ENCODE measurements at places on chromosomes 16 and 17.

GRCh38 chr16:2923481-2923880, 11.8 kb downstream of the FLYWCH1 start:
- DNase-seq, result no peak

DNA sequence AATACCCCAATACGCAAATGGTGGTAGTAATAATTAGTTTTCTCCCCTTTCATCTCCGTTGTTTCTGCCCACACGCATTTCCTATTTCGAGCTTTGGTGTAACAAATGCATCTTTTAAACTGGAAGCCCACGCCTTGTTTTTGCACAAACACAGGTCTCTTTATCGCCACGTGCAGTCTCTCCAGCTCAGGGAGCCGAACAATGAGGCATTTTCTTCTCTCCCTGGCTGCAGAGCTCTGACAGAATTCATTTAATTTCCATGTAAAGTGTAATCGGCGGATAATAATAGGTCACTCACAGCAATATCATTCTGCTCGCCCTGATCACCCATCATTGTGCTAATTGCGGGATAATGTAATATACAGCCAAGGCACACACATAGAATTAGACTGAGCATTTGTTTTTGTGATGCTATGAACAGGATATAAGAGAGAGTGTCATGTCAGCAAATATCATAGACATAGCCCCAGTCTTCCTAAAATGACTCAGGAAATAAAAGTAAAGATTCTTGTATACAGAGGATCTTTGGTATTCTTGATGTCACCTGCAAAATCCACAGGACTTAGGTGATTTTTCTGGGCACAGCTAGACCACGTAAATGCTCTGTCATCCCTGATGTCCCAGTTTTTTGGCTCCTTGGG, 452.6 kb upstream of the CDH11 start:
- DNase-seq, result no peak

DNA sequence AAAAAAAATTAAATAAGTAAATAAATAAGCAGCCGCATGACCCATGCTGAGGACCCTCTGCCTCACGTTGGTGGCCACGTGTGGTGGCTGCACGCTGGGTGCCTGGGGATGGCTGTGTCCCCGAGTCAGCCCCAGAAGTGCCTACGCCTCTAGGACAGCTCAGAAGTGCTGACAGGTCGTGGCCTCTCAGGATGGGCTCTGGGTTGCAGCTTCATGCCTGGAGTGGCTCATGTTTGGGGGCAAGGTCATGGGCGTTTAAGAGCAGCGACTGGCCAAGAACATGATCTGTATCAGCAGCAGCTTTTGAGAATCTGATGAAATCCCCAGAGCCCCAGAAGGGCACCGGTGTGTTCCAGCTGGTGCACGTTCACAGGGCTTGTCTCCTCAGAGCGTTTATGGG, 26.8 kb upstream of the CAPN15 start:
- DNase-seq, result no peak

- DNase-seq, result no peak
Observed at GRCh38 chr17:68657166-68657565, 56.0 kb upstream of the FAM20A start.

- no peak for DNase-seq
Observed at GRCh38 chr17:33056399-33057146, 64.9 kb downstream of the SPACA3 start.

GRCh38 chr17:72661116-72661944, 431.2 kb downstream of the SLC39A11 start:
- no peak for DNase-seq

DNA sequence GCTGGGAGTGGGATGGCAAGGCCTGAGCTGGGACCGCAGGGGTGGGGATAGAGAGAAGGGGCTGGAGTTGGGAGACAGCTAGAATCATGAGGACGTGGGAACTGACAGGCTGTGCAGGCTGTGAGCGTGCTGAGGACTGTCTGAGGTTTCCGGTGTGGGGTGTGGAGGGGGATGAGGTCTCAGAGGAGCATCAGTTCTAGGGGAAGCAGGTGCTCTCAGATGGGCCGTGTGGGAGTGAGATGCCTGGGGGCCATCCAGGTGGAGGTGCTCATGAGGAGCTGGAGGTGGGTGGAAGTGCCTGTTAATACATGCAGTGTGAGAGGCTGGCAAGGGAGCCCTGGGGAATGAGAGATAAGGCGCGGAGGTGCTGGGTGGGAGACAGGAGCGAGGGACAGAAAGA, 27.2 kb downstream of the HASPIN start:
- DNase-seq, result no peak

DNA sequence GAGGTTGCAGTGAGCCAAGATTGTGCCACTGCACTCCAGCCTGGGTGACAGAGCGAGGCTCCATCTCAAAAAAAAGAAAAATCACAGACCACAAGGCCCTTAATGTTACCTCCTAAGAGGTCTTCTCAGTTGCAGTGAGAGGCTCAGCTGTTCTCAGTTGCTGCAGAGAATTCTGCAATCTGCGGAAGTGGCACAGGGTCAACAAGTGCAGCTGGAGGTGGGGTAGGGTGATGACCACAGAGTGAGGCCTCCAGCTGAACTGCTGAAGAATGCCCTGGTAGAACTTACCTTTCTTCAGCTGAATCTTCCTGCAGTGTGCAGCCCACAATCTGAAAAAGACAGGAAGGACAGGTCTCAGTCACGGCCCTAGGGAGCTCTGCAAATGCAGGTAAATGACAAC, 26.3 kb downstream of the CNTNAP1 start:
- no peak for DNase-seq

DNA sequence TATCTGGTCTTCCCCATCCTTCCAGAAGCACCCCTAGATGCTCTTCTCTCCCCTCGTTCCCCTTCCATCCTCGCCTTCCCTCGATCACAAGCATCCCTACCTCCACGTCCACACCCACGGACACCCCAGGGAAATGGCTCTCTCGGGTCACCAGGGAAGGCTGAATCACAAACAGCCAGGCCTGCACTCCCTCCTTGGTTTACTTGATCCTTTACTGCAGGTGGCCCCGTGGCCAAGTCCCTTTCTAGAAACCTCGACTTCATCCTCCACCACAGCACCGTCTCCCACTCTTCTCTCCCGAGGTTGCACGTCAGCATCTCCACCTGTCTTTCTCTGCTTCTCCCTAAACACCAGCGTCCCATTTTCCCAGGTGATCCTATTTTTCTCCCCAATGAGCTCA, 6.5 kb upstream of the RBFOX3 start:
- DNase-seq, result no peak

DNA sequence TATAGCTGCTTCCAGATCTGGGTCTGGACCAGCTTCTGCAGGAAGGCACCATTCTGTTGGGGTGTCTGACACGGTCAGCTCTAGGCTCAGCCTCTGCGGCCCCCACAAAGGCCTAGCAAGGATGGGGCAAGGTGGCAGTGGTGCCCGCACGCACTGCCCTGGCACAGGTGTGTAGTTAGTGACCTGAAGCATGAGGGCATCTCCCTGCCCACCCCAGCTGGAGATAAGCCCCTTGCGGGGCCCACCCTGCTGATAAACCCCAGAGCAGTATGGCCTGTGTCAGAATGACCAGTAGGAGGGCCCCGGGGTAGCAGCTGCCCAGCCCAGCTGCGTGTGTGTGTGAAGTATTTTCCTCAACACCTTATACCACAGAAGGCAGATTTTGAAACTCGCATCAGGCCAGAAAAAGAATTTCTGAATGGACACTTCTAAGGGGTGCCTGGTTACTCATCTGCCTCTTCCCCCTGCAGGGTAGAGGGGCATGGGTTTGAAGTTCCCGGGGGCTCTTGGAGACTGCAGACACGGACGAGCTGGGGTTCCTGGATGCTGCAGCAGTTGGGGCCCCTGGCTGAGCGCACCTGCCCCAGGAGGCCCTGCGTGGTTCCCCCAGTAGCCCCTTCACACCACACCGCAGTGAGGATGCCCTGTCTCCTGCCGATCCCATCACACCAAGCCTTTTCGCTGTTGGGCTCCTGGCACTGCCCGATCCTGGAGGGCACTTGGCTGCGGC, 4.5 kb downstream of the ARHGDIA start:
- no peak for DNase-seq

DNA sequence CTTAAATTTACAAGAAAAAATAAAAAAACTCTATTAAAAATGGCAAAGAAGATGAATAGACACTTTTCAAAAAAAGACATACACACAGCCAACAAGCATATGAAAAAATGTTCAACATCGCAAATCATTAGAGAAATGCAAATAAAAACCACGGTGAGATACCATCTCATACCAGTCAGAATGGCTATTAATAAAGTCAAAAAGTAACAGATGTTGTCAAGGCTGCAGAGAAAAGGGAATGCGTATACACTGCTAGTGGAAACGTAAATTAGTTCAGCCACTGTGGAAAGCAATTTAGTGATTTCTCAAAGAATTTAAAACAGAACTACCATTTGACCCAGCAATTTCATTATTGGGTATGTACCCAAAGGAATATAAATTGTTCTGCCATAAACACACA, 31.4 kb downstream of the CAPNS2 start:
- DNase-seq, result no peak

DNA sequence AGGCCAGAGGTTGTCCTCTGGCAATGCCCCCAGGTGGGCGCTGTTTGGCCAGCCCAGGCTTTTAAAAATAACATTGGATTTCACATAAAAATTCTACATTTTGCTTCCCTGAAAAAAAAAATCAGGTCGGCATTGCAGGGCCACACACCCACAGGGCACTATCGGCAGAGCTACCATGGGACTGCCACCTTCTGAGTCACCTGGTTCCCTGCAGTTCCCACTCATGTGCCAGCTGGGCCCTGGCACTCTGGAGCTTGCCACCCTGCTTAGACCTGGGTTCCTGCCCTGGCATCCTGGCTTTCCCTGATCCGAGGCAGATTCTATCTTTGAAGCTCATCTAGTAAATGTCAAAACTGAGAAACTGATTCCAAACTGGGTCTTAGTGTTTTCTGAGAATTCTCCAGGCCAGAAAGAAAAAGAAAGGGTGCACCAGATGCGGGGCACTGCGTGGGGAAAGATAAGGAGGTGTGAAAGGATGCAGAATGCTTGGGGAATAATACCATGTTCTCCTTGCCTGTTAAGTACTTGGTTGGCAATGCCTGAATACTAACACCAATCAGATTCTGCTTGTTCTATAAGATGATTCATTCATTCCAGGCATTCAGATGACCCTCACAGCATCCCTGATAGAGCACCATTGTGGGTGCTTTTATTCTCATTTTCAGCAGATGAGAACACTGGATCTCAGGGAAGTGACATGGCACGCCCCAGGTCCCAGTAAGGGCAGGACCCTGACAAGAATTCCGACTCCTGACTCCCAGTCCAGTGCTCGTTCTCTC, 51.8 kb downstream of the RAI1 start:
- no peak for DNase-seq

GRCh38 chr17:73952082-73952479, 251.4 kb upstream of the RPL38 start:
- DNase-seq, result no peak

DNA sequence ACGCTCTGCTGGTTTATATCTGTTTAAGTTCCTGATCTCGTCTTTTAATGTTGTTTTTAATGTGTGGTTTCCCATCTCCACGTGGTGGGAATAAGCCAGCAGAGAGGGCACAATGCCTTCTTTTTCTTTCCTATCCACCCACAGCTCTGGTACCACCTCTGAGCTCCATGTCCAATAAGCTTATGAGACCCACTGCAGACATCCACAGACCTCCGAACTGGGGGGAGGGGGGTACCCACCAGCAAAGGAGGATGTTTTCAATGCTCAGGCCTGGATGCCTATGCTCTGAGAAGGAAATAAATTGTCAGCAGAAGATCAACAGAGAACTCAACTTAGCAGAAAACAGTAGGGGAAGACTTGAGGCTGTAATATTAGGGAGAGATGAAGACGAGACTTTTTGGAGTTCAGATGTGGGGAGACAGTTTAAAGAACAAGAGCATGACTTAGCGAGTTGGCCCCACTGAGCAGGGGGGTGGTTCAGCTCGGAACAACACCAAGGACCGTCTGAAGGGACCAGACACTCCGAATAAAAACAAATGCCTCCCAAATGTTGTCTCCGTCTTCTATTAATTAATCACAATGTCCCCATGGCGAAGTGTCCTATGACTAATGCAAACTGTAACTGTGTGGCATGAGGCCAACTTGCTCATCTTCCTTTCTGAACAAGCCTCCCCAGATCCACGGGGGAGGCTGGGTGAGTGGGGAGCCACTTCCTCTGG, 62.7 kb downstream of the GAS7 start:
- DNase-seq, result no peak

GRCh38 chr16:12411516-12411915, 392.2 kb downstream of the CPPED1 start:
- no peak for DNase-seq

DNA sequence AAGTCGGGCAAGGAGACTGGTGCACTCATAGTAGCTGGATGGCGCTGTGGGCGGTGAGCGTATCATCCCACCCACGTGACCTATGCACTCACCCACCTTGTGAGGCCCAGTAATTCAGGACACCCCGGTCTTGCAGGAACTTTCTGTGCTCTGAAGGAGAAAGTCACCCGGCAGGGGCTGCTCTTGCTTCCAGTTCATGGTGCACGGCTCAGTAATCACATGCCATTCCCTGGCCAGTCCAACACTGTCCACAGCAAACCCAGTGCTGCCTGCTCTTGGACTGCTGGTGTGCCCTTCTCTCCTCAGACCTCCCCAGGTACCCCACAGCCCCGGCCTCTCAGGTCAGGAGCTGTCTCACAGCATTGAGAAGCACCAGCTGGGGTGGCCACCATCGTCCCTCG, 16.4 kb upstream of the RHBDF2 start:
- no peak for DNase-seq

DNA sequence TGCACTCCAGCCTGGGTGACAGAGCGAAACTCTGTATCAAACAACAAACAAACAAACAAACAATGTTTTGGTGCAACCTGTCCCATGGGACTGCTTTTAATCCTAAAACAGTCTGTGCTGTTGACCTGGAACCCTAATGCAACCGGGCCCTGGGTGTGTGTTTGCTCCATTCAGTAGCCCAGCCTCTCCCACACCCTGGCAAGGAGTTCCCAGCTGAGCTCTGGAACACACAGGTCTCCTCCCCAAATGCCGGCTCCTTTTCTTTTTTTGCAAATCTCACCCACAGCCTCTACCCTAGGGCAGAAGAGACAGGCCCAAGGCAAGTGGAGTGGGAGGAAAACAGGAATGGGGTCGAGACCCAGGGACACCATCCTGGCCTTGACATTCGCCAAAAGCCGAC, 29.8 kb upstream of the RASD1 start:
- no peak for DNase-seq

- no peak for DNase-seq
Observed at GRCh38 chr16:81785138-81785924, 6.2 kb downstream of the PLCG2 start.

GRCh38 chr17:5050278-5050677, 15.1 kb upstream of the SLC52A1 start:
- DNase-seq, result no peak

GRCh38 chr16:3020604-3021448, 658 bp downstream of the TNFRSF12A start:
- no peak for DNase-seq

- DNase-seq, result no peak
Observed at GRCh38 chr16:3498988-3499387, 1.8 kb upstream of the CLUAP1 start.

DNA sequence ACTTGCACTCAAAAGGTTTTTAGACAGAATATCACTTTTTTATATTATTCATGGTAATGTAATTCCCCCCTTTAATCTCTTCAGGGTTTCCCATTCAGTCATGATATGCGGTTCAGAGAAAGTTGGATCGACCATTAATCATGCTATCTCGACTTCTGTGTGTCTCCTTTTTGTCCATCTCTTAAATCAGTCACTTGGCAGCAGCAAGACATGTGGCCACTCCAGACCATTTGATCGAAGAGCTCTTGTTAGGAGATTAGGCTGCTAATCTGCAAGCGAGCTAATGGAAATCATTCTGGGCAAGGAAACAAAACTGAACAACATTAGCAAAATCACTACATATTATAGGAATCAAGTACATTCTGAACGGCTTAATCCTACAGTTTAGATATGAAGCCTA, 449.9 kb downstream of the WWOX start:
- DNase-seq, result no peak
